Tibial nerve (tissue), 4 donors: ENCODE measurements at places on chromosomes 2 and 18. TPM values are rescaled to one million over a fixed set of nuclear protein-coding genes. Genes with fewer than 3 reads are reported as not detected.

DNA sequence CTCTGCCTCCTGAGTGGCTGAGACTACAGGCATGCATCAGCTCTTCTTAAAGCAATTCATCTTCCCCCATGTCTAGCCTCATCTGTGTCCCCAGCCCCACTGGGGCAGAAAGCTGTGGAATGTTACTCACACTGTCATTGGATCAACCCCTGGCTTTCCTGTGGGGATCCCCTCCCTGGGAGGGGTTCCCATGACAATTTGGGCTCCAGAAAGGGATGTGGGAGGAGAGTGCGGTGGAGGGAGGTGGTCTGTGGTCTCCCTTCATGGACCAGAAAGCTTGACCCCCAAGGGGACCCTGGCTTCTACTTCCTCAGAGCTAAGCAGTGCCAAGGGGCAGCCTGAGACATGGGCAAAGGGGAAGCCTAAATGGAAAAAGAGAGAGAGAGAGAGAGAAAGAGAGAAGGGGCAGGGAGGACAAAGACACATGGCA, 1.3 kb downstream of the NGEF start:
- no peak overlapping the region for H3K4me3 ChIP-seq
- no peaks in the 10 kb centered on the region for H3K27me3 ChIP-seq
- H3K27ac ChIP-seq: no peak overlapping the region
- no peaks in the 10 kb centered on the region for H3K4me1 ChIP-seq

Gene PCARE
- total RNA-seq: 0.22 TPM

DNA sequence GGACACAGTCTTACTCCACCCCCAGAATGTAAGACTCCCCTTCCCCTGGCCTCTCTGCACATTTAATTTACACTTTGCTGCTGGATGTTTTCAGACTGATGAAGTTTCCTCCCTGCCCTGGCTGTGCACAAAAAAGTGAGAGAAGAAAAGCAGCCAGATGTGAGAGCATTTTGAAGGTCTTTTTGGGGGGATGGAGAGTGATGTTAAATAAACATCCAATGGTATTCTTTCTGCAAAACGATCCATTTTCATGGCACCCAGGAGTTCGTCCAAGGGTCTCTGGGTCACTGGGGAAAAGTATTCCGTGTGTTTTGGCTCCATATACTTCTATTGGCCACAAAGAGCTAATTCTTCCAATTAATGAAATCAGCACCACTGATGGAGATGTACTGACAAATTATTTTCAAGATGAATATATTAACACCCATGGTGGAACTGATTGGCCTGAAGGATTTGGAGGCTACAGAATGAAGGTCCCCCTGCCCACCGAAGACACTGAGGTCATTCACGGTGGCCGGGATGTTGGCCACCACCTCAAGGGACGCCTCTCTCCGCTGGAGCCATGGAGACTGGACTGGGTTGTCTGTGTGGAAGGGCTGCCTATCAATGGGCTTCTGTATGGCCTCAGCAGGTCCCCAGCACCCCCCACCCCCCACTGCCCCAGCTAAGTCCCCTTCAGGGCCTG, 107.6 kb upstream of the PKDCC start:
- peak overlapping the region; percentile 88 for H3K27ac ChIP-seq
- H3K4me1 ChIP-seq: peaks cover 18% of the 10 kb centered on the region
- H3K27me3 ChIP-seq: no peaks in the 10 kb centered on the region
- no peak overlapping the region for H3K4me3 ChIP-seq
- no peak for DNase-seq
- no peaks in the 10 kb centered on the region for H3K36me3 ChIP-seq

- H3K27me3 ChIP-seq: no peaks in the 10 kb centered on the region
- H3K4me3 ChIP-seq: no peak within 1 kb of the TSS
- no peak for DNase-seq
- peaks cover 17% of the 10 kb centered on the region for H3K4me1 ChIP-seq
Observed at GRCh38 chr2:73892631-73893329, at the start of gene ACTG2. ACTG2 (plus strand) TSS chr2:73893008; CDS start chr2:73901312, 8,304 bp downstream.

Gene GREB1L
- total RNA-seq: 5.1 TPM

Gene KCNF1
- total RNA-seq: not detected

- no peak overlapping the region for H3K4me3 ChIP-seq
- no peak overlapping the region for H3K27ac ChIP-seq
- DNase-seq: no peak
- no peaks in the 10 kb centered on the region for H3K27me3 ChIP-seq
- H3K4me1 ChIP-seq: no peaks in the 10 kb centered on the region
Observed at GRCh38 chr18:57023275-57023882, 123.5 kb upstream of the BOD1L2 start.

DNA sequence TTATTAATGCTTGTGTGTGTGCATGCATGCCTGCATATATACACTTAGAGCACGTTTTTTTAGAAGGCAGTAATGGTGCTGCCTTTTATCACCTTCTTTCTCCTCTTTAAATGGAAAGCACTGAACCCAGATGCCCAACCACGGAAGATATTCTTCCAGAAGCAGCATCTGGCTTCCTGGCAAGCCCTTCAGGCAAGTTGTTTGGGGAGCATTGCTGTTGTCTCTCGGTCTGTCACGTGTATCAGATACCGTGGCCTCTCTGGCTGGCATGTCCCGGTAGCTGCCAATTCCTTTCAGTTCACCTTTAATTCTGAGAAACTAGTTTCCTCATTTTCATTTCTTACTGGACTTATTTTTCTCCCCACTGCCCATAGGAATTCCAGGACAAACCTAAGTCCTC, 587.8 kb downstream of the ARHGAP15 start:
- no peaks in the 10 kb centered on the region for H3K4me1 ChIP-seq
- no peak for DNase-seq
- H3K27me3 ChIP-seq: no peaks in the 10 kb centered on the region
- H3K36me3 ChIP-seq: no peaks in the 10 kb centered on the region

Gene CHRNA1
- total RNA-seq: not detected

DNA sequence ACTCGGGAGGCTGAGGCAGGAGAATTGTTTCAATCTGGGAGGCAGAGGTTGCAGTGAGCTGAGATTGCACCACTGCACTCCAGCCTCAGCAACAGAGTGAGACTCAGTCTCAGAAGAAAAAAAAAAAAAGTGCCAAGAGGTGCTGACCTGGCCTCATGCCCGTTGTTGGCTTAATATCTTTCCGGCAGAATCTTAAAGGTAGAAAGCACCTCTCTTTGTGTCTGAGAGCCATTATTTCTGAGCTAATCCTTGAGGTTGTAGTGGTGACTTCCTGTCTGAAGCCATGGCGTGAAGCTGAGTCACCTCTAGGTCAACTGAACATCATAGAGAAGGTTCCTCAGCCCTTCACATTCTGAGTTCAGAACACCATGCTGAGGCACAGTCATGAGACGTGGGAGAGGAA, 60.4 kb downstream of the WDSUB1 start:
- no peak for DNase-seq
- no peaks in the 10 kb centered on the region for H3K4me1 ChIP-seq
- no peak overlapping the region for H3K4me3 ChIP-seq
- H3K27ac ChIP-seq: peak overlapping the region; percentile 25
- peaks cover 97% of the 10 kb centered on the region for H3K36me3 ChIP-seq
- no peaks in the 10 kb centered on the region for H3K27me3 ChIP-seq

DNA sequence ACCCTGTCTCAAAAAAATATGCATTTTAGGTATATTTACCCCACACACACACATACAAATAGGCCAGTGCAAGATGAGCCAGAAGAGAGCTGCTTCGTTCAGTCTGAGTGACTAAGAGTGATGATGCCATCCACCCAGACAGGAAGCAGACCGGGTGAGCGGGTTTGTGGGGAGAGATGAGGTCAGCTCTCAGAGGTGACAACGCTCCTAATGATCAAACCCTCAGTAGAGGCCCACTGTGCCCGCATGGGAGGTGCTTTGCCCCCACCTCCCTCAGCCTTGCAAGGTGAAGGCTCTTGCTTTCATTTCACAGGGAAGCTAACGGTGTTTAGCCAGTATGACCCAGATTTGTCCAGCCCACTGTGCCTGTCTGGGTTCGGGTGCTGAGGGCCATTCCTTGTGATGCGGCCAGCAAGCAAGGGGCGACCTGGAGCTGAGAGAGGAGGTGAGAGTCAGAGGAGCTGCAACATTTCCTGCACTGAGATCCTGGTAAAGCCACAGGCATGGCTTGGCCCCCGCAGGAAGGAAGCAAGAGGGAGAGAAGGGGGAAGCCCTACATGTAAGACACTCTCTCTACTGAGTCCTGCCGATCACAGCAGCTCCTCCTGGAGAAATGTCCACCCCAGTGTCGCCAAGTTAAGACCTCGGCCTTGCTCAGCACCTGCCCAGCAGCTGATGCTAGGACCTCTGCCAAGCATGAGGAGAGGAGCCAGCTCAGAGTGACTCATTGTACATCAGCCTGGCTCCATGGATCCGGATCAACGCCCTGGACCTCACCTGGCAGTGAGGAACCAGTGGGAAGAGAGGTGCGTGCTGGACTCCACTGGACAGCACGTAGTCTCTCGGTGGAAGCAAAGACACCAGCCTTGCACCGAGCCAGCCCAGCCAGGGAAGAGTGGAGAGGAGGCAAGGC, 37.0 kb downstream of the NIFK start:
- H3K27me3 ChIP-seq: no peaks in the 10 kb centered on the region
- DNase-seq: no peak
- H3K4me1 ChIP-seq: peaks cover 5% of the 10 kb centered on the region
- H3K36me3 ChIP-seq: no peaks in the 10 kb centered on the region
- no peak overlapping the region for H3K4me3 ChIP-seq

- no peaks in the 10 kb centered on the region for H3K27me3 ChIP-seq
- H3K4me3 ChIP-seq: no peak overlapping the region
- no peaks in the 10 kb centered on the region for H3K36me3 ChIP-seq
- H3K4me1 ChIP-seq: no peaks in the 10 kb centered on the region
Observed at GRCh38 chr2:176039375-176039774, 37.3 kb upstream of the LNPK start.

GRCh38 chr2:190507135-190507534, 27.4 kb downstream of the NEMP2 start:
- peaks cover 3% of the 10 kb centered on the region for H3K4me1 ChIP-seq
- no peak for DNase-seq
- no peaks in the 10 kb centered on the region for H3K36me3 ChIP-seq
- no peaks in the 10 kb centered on the region for H3K27me3 ChIP-seq
- H3K27ac ChIP-seq: no peak overlapping the region

- H3K4me1 ChIP-seq: no peaks in the 10 kb centered on the region
- no peak overlapping the region for H3K4me3 ChIP-seq
- H3K36me3 ChIP-seq: no peaks in the 10 kb centered on the region
- H3K27ac ChIP-seq: no peak overlapping the region
- H3K27me3 ChIP-seq: no peaks in the 10 kb centered on the region
- DNase-seq: no peak
Observed at GRCh38 chr2:197332641-197333040, 22.1 kb upstream of the ANKRD44 start.

DNA sequence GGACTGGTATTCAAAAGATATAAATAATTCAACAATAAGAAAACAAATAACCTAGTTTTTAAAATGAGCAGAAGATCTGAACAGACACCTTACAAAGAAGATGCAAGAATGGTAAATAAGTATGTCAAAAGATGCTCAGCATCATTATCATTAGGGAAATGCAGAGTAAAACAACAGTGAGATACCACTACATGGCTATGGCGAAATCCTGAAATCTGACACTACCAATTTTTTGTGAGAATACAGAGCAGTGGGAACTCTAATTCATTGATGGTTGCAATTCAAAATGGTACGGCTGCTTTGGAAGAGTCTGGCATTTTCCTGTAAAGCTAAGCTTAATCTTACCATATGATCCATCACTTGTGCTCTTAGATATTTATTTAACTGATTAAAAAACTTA, 151.8 kb downstream of the UBR3 start:
- no peak overlapping the region for H3K27ac ChIP-seq
- DNase-seq: no peak
- H3K4me3 ChIP-seq: no peak overlapping the region
- no peaks in the 10 kb centered on the region for H3K27me3 ChIP-seq
- no peaks in the 10 kb centered on the region for H3K36me3 ChIP-seq
- H3K4me1 ChIP-seq: no peaks in the 10 kb centered on the region

Gene FBXO48
- total RNA-seq: 1.1 TPM

GRCh38 chr2:152647552-152647951, 69.7 kb downstream of the PRPF40A start:
- no peak overlapping the region for H3K4me3 ChIP-seq
- H3K36me3 ChIP-seq: no peaks in the 10 kb centered on the region
- H3K27ac ChIP-seq: no peak overlapping the region
- no peaks in the 10 kb centered on the region for H3K27me3 ChIP-seq
- peak; percentile 23 for DNase-seq
- peaks cover 10% of the 10 kb centered on the region for H3K4me1 ChIP-seq
